Naive thymus-derived CD4-positive, alpha-beta T cell (primary cell): ENCODE measurements at places on chromosomes 13 and 19. TPM values are rescaled to one million over a fixed set of nuclear protein-coding genes. Genes with fewer than 3 reads are reported as not detected.
A peak's percentile ranks its signal among the peaks of the same experiment; 100 is the strongest.

The CNFN gene
- total RNA-seq: not detected in 2 replicates

- DNase-seq: peak; percentile 70
Observed at GRCh38 chr19:10864538-10864899, 6.8 kb upstream of the CARM1 start.

- DNase-seq: no peak
Observed at GRCh38 chr19:36460046-36460445, 29.3 kb downstream of the ZNF566 start.

- no peak for DNase-seq
Observed at GRCh38 chr19:41783612-41784011, 12.8 kb upstream of the CEACAM3 start.

- DNase-seq: no peak
Observed at GRCh38 chr13:87953381-87953780, 282.2 kb downstream of the SLITRK5 start.

The NPHS1 gene
- total RNA-seq: 0.51 TPM

DNA sequence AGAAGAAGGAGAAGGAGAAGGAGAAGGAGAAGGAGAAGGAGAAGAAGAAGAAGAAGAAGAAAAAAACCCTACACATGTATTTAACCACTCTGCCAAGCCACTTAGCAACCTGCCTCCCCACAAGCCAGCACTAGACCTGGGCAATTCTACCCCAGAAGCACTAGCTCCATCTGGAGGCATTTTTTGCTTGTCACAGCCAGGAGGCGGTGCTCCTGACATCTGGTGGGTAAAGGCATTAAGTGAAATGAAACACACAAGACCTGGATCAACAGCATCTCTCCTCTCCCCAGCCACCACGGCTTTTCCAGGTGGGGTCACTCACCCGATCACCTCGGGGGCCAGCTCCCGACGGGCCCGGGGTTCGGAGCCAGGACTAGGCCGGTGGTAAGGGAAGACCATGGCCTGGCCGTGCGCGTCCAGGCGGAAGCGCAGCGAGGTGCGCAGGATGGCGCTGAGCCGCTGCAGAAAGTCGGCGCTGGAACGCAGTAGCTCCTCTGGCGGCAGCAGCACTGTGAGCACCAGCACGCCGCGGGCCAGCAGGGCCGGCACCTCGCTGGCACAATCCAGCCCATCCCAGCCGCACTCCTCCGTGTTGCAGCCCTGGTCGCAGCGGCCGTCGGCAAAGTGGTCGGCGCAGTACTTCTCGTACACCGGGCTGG lies 26.9 kb downstream of the NOTCH3 start:
- no peak for DNase-seq

GRCh38 chr13:47481536-47481935 lies 519.5 kb downstream of the SUCLA2 start:
- DNase-seq: no peak

The MCF2L gene
- total RNA-seq: 32.6 TPM

The PSG2 gene
- total RNA-seq: not detected

DNA sequence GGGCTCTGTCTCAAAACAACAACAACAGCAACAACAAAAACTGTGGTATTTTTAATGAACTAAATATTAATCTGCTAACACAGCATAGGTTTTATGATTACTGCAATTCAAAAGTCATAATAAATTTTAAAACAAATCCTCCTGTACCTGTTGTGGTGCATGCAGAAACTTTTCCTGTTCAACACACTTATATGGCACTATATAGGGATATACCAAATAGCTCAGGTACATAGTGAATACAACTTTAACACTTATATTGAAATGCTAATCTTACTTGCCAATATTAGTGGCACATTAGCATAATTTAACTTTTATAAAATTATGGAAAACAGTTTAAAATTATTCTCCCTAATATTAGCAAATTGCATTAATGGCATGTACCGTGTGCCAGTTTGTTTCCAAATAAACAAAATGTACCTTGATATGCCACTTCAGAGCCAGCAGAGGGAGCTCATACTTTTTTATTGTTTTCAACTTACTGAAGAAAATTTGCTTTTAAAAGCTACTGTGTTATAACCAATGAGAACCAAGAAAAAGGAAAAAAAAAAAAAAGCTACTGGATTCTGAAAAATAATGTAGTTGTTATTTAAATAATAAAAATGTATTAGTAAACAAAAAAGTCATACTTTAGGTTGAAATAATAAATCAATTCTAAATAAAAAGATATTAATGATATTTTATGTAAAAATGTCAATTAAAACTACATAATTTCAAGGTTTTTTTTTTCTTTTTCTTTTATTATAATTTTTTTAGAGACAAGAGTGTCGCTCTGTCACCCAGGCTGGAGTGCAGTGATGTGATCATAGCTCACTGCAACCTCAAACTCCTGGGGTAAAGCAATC lies 18.0 kb upstream of the RBM26 start:
- DNase-seq: peak; percentile 49

The KCNC3 gene
- total RNA-seq: 6.9 TPM

The ZNF738 gene
- 11.4 TPM for total RNA-seq

DNA sequence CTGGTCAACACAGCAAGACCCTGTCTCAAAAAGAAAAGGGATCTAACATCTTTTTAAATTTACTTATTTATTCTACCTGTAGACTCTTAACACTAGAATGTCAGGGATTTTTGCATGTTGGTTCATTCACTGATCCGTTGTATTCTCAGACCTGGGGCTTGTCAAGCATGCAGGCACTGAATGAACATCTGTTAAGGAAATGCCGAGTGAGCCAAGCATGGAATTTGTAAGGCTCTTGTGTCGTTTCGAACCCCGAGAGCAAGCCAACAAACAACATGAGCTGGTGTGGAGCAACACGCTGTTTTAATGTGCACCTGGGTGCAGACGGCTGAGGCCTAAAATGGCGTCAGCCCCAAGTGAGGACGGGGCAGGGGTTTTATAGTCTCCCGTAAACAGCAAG lies 10.0 kb upstream of the OR1M1 start:
- no peak for DNase-seq

DNA sequence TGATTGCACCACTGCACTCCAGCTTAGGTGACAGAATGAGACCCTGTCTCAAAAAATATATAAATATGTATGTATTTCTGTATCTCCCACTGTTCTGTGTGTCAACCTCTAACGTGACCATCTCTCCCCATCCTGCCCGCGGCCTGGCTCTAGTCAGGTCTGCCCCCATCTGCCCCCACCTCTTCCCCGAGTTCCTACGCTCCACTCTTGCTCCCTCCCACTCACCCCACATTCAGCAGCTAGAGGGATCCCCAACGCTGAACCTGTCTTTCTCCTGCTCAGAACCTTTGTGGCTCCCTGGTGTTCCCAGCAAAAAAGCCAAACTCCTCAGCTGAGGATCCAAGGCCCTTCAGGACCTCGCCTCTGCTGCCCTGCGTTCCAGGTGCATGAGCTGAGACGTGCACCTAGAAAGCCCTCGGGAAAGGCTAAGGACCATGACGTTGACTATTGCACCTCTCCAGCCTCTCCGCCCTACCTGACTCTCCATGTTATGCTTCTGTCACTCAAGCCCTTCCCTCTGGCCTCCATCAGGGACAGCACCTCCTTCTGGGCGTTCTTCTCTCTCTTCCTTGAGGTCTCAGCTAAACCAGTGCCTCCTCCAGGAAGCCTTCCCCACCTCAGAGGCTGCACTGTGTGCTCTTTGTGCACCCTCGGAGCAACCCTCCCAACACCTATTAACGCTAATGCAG lies 18.1 kb downstream of the AKT2 start:
- DNase-seq: no peak
